Kidney (tissue), 22 donors: ENCODE measurements at places on chromosomes 6 and 20. TPM values are rescaled to one million over a fixed set of nuclear protein-coding genes. Genes with fewer than 3 reads are reported as not detected.

Gene C6orf141
- total RNA-seq, result 2.2 TPM

Gene HS3ST5
- 0.09 TPM for total RNA-seq

Gene VGLL2
- total RNA-seq, result not detected

Gene NFATC2
- 10.5 TPM for total RNA-seq

Gene PRRT1
- 2.4 TPM for total RNA-seq

Gene SPATA25
- total RNA-seq, result 6.7 TPM

Gene BCAS1
- 4.8 TPM for total RNA-seq

Gene LY86
- 6.1 TPM for total RNA-seq

Gene HLA-DMB
- 78.0 TPM for total RNA-seq

Gene NFS1
- total RNA-seq, result 31.5 TPM

Gene AHCY
- 70.3 TPM for total RNA-seq

Gene CLIC5
- 7.4 TPM for total RNA-seq

Gene KIF16B
- total RNA-seq, result 19.7 TPM

Gene DEFB115
- not detected for total RNA-seq

Gene ENPP3
- total RNA-seq, result 2.0 TPM

Gene PSORS1C2
- total RNA-seq, result not detected

Gene CGA
- not detected for total RNA-seq

Gene OPRM1
- total RNA-seq, result not detected

Gene BMP6
- 10.0 TPM for total RNA-seq

Gene IL17F
- not detected for total RNA-seq

Gene EBF4
- total RNA-seq, result 10.2 TPM

Gene CASS4
- 3.0 TPM for total RNA-seq

Gene LPA
- total RNA-seq, result not detected

Gene MATN4
- 0.19 TPM for total RNA-seq

Gene FAXC
- total RNA-seq, result 1.4 TPM

Gene RCAN2
- total RNA-seq, result 25.7 TPM

Gene ISM1
- total RNA-seq, result 2.6 TPM

Gene GDAP1L1
- total RNA-seq, result not detected

Gene ZC3H12D
- 3.7 TPM for total RNA-seq
